ENCODE measurements at places on chromosomes 13 and 19.
A peak's percentile ranks its signal among the peaks of the same experiment; 100 is the strongest.

DNA sequence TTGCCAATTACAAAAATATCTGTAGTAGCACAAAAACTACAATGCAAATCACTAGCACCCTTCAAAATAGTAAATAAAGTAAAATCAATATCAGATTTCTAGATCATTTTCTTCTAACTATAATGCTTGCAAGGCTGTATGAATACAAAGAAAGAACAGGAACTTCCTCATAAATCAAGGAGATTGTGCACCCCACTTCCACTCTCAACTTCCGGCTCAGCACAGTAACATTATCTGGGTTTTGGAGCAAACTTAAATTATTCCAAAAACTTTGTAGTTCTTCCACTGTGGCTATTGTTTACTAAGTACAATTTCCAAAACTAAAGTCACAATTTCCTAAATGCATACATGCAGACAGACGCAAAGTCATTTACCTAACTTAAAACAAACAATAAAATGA, 778.3 kb upstream of the SLC10A2 start:
- no peak for DNase-seq

- no peak for DNase-seq
These were observed 12.8 kb upstream of the RASA3 start for GRCh38 chr13:114145256-114145655.

- no peak for DNase-seq
These were observed 234.4 kb upstream of the RXFP2 start for GRCh38 chr13:31504918-31505317.

DNA sequence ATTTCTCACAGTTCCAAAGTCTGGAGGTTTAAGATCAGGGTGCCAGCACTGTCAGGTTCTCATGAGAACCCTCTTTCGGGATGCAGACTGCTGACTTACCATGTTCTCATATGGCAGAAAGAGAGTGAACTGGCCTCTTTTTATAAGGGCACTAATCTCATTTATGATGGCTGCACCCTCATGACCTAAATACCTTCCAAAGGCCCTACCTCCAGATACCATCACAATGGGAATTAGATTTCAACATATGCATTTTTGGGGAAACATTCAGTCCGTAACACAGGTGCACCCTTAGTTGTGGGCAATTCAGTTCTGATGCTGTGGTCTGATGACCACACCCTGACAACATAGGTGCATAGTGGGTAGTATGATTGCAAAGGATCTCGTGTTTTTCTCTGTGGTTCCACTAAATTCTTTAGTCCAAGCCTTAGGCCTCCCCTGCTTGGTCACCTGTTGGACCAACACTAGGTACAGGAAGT, 33.3 kb downstream of the GARRE1 start:
- no peak for DNase-seq

DNA sequence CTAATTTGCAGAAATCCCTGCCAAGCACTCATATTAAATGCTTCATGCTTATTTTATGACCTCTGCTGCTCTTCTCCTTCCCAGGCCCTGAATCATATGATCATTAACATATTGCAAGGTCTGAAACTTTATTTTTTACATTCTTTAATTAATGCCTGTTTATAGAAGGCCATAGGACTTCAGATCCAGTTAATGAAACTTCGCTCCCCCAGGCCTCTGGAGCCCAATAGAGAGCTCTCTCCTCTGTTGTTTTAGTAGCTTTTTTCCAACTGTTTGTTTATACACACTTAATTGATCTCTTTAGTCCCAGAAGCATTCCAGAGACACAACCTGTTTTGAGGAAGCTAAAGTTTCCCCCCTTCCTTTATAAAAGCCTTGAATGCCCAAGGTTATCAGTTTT, 68.3 kb downstream of the DACH1 start:
- DNase-seq = no peak

DNA sequence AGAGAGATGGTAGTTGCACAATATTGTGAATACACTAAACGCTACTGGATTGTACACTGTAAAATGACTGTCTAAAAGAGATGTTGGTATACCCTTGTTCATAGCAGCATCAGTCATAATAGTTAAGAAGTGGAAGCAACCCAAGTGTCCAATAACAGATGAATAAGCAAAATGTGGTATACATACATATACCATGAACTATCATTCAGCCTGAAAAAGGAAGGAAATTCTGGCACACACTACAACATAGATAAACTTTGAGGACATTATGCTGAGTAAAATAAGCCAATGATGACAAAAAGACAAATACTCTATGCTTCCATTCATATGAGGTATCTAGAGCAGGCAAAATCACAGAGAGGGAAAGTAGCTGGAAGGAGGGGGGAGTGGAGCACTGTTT, 16.0 kb downstream of the DZIP1 start:
- no peak for DNase-seq

GRCh38 chr13:112530861-112531260, 57.1 kb downstream of the TUBGCP3 start:
- no peak for DNase-seq

- DNase-seq = no peak
These were observed 8.3 kb upstream of the ITM2B start for GRCh38 chr13:48224701-48225100.

- DNase-seq = no peak
These were observed 31.6 kb downstream of the RNASEH2B start for GRCh38 chr13:50941146-50941545.

- no peak for DNase-seq
These were observed 12.9 kb upstream of the USE1 start for GRCh38 chr19:17202249-17202648.

- DNase-seq = no peak
These were observed 45.1 kb upstream of the SLC46A3 start for GRCh38 chr13:28763887-28764286.

GRCh38 chr13:38664906-38665305, 22.0 kb upstream of the FREM2 start:
- no peak for DNase-seq

- DNase-seq = no peak
These were observed 168.2 kb downstream of the TEX29 start for GRCh38 chr13:111488486-111489132.

GRCh38 chr19:29568036-29569025, 37.8 kb upstream of the POP4 start:
- DNase-seq = no peak

DNA sequence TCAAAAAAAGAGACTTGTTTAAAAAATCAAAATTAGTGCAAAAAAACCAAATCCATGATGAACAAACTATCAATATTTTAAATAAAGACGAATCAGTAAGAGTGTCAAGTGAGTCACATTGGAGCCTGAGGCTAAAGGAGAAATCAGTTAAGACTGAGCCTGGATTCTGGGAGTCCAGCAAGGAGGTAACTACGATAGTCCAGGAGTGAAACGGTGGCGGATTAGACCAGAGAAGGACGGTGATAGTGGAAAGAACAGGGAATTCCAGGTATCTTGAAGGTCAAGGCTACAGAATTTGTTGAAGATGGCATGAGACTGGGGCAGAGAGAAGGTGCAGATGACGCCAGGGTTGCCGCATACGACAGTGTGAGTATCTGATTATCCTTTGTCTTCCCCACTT, 7.0 kb upstream of the NPAS1 start:
- no peak for DNase-seq

DNA sequence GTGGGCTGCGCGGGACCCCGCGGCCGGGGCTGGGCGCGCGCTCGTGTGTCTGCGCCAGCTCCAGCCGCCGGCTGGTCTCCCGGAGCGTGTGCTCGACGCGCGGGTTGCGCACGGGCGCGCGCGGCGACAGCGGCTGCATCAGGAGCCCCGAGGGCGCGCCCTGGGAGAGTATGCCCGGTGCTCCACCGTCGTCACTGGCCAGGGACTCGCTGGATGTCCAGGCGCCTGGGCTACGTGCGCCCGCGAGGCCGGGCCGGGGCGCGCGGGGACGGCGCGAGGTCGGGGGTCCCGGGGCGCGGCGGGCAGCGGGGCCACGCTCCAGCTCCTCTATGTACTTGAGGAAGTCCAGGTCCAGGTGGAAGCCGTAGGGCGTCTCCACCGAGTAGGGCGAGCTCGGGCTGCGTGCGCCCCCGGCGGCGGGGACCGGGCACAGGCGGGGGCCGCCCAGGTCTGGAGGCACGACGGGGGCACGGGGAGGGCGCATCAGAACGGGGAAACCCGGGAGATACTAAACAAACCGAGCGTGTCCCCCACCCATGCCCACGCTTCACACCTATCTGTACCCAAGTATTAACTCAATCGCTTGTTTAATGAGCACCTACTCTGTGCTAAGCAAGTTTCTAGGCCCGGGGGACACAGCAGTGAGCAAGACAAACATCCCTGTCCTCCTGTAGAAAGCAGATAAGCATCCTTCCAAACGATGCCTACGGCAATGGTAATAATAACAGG, 7.6 kb downstream of the KANK3 start:
- DNase-seq = peak; percentile 32

DNA sequence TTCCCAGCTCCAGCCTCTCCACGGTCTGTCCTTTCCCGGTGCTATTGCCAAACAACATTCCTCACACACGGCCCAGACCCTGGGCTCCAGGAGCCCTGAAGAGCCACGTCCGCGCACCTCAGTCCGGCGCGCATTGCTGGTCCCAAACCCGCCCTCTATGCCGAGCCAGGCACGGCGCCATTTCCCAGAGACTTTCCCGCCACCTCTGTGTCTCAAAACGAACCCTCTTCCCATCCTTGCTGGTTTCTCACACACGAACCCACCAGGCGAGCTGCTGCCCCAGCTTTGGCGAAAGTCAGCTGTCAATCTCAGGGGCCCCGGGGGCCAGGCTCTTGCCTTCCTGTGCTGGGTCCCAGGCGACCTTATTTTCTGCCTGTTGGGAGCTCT, 28.0 kb upstream of the F7 start:
- no peak for DNase-seq

DNA sequence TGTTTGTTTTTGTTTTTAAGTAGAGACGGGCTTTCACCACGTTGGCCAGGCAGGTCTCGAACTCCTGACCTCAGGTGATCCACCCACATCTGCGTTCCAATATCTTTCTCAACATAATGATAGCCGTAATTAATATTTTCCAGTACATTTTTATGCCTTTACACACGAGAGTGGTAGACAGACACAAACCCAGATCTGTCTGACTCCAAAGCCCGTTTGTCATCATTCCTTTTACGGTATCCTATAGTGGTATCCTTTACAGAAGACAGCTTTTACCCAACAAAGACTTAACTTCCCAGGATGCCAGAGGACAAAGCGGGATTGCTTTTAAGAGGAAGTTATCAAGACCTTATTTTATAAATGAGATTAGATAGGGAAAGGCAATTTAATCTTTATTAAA, 59.8 kb downstream of the IPO5 start:
- DNase-seq = no peak

- no peak for DNase-seq
These were observed 72.8 kb upstream of the PCDH8 start for GRCh38 chr13:52921194-52921593.

DNA sequence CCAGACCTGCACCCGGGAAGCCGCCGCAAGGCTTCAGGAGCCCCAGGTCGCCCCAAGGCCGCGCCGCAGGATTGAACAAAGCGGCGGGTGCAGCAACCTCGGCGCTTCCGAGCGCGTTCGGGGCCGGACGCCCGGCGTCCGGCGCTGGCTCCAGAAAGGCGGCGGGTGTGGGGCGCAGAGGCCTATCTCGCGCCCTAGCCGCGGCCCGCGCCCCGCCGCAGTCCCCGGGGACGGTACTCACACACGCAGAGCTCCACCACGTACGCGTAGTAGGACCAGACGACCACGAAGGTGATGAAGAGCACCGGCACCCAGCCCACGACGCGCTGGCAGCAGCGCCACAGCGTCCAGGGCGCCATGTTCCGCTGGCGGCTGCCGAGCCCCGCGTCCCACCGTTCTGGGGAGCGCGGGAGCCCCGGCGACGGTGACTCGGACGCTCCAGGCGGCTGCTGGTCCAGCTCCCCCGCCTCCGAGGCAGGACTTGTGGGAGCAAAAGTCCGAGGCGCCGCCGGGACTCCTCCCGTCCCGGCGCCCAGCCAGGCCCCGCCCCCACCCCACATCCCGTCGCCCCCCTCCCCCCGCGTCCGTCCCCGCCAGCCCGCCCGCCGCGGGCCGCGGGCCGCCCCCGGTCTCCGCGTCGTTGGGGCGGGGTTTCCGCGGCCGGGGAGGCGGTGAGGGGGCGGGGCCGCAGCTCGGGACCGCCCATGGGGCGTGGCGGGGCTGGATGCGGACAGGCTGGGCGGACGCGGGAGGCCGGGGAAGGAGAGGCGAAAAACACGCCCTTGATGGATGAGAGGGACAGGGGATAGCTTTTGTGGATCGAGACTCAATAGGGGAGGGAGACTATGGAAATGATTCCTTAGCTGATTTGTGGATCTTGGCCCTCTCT, at the start of gene ZDHHC20:
ZDHHC20 (minus strand) TSS at position 491 of the 889 bp plus-strand sequence; CDS start at position 359, 132 bp downstream.
- DNase-seq = peak; percentile 25

DNA sequence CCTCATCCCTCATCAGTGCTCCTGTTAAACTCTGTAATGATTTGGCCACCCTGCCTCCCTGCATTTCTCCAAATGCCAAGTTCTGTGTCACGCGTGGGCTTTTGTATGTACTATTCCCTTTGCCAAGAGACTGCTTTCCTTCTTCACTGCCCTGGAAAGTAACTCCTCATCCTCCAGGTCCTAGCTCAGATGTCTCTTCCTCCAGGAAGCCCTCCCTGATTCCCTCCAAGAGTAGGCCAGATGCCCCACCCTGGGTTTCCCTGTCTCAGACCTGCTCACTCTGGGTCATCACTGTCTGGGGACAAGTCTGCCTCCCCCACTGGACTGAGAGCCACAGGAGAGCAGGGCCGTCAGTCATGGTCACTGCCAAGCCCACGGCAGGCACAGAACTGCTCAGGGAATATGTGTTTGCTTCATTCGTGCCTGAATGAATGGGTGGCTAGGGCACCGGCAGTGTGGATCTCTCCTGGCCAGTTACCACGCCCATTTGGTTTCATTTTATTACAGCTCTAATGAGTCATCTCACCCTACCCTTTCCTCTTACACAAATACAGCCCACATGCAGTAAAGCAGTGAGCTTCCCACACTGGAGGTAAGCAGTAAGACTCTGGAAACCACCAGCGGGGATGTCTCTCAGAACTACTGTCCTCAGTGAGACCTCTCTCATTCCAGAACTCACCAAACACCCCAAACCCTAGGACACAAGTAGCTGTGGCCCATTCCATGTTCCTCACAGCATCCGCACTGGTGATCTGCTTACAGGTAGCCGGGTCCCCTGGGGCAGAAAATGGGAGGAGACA, 12.1 kb upstream of the GPR4 start:
- no peak for DNase-seq

DNA sequence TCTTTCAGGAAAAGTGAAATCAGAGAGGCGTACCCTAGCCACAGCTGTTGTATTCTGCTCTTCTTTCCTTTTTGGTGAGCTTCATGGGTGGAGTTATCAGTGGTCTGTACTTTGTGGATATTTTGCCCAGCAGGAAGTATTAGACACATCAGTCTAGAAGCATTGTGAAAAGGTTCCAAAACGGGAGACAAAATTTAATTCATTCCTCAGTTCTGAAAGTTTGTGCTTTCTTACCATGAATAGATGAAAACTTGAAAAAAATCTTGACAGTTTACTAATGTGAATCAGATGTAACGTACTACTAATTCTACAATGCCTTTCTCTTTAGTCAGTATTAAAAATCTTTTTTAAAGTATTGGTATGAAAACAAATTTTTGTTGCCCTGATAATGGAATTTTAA, 116.8 kb downstream of the DNAJC3 start:
- DNase-seq = no peak

All from DMS79 (cell line).